ENCODE measurements at places on chromosomes 1 and 21.
A peak's percentile ranks its signal among the peaks of the same experiment; 100 is the strongest.

DNA sequence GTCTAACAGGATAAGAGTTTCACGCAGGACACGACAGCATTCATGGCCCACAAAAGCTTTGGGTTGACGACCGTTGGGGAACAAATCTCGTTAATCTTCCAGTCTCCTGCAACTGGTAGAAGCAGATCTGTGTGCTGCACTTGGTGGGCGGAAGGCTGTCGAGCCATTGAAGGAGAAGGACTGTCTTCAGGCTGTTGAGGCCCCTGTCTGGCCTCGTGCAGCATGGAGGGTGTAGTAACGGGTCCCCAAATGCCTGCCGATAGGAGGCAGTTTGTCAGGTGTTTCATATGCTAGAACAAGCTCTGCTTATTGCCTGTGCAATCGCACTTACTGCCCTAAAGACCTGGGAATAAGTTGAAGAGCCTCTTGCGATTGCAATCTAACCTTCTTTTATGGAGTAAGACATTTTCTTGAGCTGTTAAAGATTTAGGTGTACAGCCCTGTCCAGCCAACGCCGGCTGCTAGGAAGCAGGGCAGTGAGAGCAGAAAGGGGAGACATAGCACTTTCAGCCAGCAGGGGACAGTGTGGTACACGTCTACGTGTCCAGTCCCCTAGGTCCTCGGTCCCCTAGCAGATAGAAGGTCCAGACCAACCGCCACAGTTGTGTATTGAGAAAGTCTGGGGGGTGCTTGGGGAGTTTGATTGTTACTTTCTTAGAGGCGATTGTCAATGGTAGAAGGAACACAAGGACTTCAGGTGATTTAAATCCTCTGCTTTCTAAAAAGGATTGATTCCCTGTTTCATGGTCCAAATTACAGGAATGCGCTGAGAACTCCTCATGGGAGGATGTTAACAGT, 102.3 kb upstream of the TMPRSS2 start:
- DNase-seq = no peak

- DNase-seq = no peak
These were observed 91.5 kb downstream of the MRPL39 start for GRCh38 chr21:25515484-25516405.

DNA sequence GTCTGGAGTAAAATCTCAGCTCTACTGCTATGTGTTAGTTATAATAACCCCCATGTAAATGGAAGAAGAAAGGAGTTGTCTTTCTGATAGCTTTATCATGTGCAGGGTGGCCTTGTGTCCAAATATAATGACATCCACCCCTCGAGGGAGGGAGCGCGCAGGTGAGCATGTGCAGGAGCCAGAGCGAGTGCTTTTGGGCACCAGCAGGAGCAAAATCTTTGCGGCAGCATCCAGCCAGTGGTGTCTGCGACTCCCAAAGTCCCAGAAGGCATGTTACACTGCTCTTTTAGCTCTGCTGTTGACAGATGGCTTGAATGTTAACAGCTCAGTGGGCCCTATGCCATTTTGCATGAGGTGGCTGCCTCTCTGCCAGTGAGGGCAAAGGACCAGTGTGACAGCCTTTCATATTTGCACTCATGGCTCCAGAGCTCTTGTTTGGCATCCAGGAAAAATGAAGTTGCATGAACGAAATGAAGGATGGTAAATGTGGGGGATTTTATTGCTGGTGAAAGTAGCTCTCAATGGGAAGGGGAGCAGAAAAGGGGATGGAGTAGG, 146.7 kb downstream of the HMCN1 start:
- no peak for DNase-seq

- DNase-seq = no peak
These were observed 161.0 kb downstream of the DHRS3 start for GRCh38 chr1:12456979-12457378.

- DNase-seq = no peak
These were observed 6.1 kb downstream of the CCDC18 start for GRCh38 chr1:93186667-93187066.

DNA sequence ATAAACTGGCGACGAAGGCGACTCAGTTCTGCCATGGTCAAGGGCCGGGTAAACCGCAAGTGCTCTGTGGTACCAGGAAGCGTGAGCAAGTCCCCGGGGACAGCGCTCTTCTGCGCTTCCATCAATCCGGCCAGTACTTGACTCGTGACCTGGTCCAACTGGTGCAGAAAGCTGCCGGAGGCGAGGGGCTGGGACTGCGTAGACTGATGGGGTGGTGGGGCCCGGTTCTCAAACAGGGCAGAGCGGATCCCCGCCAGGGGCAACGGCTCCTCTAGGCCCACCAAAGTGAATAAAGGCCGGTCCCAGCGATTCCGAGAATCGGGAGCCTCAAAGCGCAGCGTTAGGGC, 852 bp downstream of the KTI12 start:
- no peak for DNase-seq

DNA sequence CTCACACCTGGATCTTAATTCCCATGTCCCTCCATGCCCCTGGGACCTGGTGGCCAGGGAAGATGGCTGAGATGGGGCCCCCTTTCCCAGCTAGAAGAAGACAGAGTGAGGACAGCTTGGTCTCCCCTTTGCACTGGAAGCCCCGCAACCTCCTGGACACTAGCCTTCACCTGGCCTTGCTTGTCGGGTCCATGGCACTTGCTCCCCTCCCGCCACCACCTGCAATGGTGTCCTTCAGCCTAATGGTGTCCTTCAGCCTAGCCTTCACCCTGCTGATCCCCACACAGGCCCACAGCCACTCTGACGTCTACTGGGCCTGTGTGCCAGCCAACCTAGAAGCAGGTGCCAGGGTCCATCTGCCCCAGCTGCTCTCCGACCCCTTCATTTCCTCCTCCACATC, 45.9 kb upstream of the EDN2 start:
- DNase-seq = no peak

- no peak for DNase-seq
These were observed 25.3 kb downstream of the IGSF21 start for GRCh38 chr1:18132711-18133541.

GRCh38 chr1:2459757-2460156, 16.3 kb upstream of the PLCH2 start:
- no peak for DNase-seq

DNA sequence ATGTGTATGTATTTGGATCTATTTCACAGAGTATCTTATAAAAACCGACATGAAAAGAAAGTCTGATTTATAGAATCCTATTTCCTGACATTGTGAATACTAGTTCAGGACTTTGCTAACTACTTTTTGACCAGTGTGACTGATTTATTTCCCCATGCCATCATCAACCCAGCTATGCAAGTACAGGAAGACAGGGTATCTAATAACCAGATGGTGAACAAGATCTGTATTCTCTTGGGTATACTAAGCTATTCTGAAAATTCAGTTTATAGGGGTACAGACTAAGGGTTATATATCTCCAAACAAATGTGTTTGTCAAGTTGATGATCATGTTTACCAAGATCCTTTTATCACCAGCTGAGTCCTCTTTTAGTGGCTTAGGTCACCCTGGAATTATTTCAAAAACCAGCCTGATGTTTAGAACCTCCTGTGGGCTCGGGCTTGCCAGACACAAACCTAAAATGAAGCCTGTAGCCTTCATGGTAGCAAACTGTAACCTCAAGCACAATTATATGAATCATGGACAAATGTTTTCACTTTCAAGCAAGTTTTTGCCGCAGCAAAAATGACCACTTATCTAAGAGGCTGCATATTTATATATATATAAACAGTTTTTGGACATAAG, 185.1 kb downstream of the FGGY start:
- no peak for DNase-seq

GRCh38 chr1:99281105-99281504, 16.8 kb downstream of the PLPPR4 start:
- DNase-seq = no peak

GRCh38 chr21:28380241-28380640, 612.4 kb downstream of the LTN1 start:
- DNase-seq = no peak

DNA sequence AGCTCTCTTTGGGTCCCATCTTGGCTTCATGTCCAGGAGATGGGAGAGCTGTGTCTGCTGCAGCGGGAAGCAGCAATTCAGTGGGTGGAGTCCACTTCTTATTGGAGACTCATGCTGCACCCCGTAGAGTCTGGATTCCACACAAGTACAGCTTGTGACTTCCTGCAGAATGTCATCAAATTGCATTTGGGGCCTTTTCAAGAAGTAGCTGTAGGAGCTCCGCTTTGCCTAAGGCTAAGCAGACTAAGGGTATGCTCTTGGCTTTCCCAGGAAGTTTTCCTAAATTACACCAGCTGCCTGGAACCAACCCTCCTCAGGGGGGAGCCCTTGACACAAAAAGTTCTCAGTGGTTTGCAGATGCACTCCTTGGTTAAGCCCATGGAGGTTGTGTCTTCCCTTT, 5.7 kb upstream of the MOB3C start:
- no peak for DNase-seq

GRCh38 chr1:212315907-212316306, 30.7 kb downstream of the PPP2R5A start:
- DNase-seq = no peak

DNA sequence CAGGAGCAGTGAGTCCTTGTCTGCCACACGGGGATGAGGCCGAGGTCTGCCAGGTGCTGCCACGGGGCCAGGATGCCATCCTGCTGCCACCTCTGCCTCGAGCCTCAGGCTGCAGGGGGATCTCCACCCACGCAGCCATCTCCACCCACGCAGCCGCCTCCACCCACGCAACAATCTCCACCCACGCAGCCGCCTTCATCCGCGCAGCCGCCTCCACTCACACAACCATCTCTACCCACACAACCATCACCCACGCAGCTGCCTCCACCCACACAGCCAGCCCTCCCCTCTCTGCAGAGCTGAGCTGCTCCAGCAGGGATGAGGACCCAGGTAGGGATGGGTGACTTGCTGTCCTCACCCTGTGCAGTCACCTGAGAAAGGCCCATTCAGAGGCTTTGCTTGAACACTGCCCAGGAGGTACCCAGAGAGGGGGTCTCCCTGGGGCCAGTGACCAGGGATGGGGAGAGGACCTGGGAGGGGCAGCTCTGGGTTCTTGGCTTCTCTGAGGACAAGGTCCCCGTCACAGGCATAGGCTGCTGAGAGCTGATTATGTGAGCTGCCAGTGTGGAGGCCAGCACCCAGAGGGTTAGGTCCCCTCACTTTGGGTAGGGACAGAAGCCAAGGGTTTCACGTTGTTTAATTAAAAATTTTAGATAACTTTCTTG, 46.6 kb upstream of the TTC34 start:
- DNase-seq = no peak

- DNase-seq = no peak
These were observed 7.0 kb downstream of the PPFIA4 start for GRCh38 chr1:203033287-203033686.

DNA sequence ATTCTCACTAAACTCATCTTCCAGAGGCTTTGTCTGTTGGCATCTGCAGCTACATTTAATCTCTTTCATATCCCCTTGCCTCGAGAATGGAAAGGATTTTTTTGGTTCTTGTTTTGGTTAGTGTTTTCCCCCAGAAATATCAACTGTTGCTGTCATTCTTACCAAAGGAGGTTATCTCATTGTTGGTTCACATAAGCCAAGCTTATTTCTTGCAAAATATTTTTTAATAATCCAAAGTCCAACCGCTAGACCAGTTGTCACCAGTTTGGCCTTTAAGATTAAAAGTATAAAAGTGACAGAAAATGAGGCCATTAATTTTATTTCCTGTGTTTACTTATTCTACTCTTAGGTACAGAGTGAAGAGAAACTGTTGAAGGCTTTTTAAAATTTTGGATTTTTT, 66.5 kb upstream of the PROX1 start:
- DNase-seq = no peak

GRCh38 chr1:154445040-154445472, 39.9 kb downstream of the IL6R start:
- DNase-seq = no peak

- no peak for DNase-seq
These were observed 21.8 kb downstream of the ACTA1 start for GRCh38 chr1:229412056-229412455.

DNA sequence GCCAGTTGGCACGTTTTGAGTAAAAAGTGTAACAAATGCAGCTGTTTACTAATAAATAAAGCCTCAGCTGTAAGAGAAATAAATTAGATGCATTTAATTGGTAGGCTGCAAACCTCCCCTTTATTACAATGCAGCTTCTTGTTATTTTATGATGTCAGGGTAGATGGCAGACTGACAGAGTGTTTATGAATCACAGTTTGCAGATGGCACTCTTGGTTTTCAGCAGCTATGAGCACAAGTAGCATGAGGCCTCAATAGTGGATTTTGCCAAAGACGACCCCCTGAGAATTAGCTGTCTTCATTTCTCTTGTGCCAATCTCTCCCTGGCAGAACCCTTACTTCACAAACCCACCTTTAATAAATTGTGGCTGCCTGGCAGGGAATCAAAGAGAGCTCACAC, 161.2 kb upstream of the C1orf87 start:
- DNase-seq = no peak

DNA sequence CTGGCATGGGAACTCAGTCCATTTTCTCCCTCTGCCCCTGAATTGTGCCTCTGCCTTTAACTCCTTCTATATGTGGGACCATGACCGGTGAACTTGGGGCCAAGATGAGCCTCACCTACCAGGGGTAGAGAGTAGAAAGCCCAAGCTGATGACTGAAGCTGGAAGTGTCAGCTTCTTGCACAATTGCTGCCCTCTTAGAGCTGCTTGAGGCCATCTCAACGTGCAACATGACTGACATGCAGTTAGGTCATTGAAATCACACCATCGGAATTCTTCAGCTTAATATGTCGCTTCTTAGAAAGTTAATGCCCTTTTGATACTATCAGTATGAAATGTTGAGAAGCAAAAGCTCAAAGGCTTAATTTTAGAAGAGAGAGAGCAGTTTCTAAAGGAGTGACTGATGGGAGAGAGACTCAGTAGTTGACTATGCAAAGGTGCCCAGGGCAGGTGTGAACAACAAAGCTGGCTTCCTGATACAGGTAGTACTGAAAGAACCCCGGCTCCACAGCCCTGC, 89.4 kb upstream of the UBE2U start:
- no peak for DNase-seq

DNA sequence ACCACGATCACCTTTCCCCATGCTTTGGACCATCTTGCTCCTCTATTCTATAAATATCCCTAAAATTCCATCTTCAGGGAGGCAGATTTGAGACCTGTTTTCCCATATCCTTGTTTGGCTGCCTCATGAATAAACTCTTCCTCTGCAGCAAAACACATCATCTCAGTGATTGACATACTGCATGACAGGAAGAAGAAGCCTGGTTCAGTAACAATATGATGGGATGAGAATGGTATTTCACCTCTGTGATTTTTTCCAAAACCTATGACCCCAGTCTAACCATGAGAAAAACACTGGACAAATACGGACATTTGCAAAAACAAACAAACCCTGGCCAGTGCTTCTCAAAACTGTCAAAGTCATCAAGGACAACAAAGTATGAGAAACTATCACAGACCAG, 53.8 kb upstream of the ZSWIM5 start:
- no peak for DNase-seq

- DNase-seq = no peak
These were observed 25.7 kb downstream of the DIO1 start for GRCh38 chr1:53919675-53920066.

GRCh38 chr1:1250786-1251284, 4.3 kb upstream of the C1QTNF12 start:
- peak; percentile 27 for DNase-seq

GRCh38 chr1:94654031-94654430, 112.5 kb upstream of the F3 start:
- DNase-seq = no peak

GRCh38 chr1:244353551-244354091, 98.1 kb downstream of the ADSS2 start:
- no peak for DNase-seq

Data from stimulated activated CD8-positive, alpha-beta memory T cell treated with anti-CD3 and anti-CD28 coated beads, Interleukin-4, amount 100 ng/mL, for 1 hour (primary cell).